ENCODE measurements at places on chromosomes 13 and 19. TPM values are rescaled to one million over a fixed set of nuclear protein-coding genes. Genes with fewer than 3 reads are reported as not detected.

DKKL1 gene
- total RNA-seq: 0.31 TPM

TCF3 gene
- 123 TPM for total RNA-seq

PPM1N gene
- total RNA-seq: 0.63 TPM

SERPINE3 gene
- total RNA-seq: not detected
